ENCODE measurements at places on chromosomes 16 and 17.

GRCh38 chr17:74431568-74432423 lies at the start of gene GPRC5C:
Gene GPRC5C (plus strand): TSS chr17:74432088. CDS start chr17:74439777, 7,689 bp downstream.
- H3K27me3 ChIP-seq, result no peaks in the 10 kb centered on the region
- H3K36me3 ChIP-seq, result no peaks in the 10 kb centered on the region
- H3K4me3 ChIP-seq, result no peak within 1 kb of the TSS
- no peak for DNase-seq

DNA sequence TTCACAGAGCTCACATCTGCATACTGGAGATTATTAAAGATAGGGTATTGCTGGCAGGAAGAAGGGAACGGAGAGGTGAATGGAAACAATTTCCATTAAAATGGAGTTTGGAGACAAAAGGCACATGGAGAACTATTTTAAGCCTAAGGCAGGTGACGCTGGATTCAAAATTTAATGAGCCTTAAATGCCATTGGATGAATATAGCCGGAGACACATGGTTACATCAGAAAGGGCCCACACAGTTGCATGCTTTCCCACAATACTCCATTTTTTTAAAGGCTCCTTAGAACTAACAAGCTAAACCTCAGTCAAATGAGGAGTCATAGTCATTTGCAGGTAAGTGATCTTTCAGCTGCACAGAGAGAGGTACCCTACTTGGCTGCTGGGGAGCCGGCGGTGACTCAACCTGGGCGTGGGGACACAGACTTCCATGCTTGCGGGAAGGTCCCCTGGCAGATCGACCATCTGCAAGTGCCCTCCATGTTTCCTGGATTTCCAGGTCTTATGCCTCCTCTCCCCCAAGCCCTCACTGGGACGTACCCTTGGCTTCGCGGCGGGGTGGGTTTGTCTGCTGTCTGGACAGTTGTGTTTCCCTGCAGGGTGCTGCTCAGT lies 259.2 kb downstream of the CBLN1 start:
- no peaks in the 10 kb centered on the region for H3K27me3 ChIP-seq
- H3K27ac ChIP-seq, result no peak overlapping the region
- H3K36me3 ChIP-seq, result no peaks in the 10 kb centered on the region
- H3K4me3 ChIP-seq, result no peak overlapping the region
- H3K4me1 ChIP-seq, result no peaks in the 10 kb centered on the region

DNA sequence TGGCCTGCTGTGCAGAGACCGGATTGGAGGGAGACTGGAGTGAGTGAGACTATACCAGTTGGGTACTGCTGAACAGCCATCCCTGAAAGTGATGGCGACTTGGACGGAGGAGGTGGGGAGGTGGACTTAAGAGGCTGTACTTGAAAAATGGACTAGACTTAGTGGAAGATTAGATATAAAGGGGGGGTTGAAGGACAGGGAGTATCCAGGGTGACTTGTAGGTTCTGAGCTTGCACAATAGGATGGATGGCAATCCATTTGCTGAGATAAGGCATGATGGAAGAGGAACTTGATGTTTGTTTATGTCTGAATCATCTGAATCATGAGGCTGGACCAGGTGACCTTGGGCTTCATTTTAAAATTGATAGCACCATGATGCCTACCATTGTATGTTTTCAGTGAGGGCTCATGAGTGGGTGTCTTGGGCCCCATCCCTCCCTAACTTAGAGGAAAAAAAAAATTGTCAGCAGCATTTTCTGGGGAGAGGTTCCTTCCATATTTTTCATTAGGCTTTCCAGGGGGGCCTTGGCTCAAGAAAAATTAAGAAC lies 41.2 kb downstream of the PRKCA start:
- H3K27ac ChIP-seq, result no peak overlapping the region
- no peaks in the 10 kb centered on the region for H3K36me3 ChIP-seq
- no peak for DNase-seq
- H3K27me3 ChIP-seq, result no peaks in the 10 kb centered on the region
- H3K4me1 ChIP-seq, result no peaks in the 10 kb centered on the region

DNA sequence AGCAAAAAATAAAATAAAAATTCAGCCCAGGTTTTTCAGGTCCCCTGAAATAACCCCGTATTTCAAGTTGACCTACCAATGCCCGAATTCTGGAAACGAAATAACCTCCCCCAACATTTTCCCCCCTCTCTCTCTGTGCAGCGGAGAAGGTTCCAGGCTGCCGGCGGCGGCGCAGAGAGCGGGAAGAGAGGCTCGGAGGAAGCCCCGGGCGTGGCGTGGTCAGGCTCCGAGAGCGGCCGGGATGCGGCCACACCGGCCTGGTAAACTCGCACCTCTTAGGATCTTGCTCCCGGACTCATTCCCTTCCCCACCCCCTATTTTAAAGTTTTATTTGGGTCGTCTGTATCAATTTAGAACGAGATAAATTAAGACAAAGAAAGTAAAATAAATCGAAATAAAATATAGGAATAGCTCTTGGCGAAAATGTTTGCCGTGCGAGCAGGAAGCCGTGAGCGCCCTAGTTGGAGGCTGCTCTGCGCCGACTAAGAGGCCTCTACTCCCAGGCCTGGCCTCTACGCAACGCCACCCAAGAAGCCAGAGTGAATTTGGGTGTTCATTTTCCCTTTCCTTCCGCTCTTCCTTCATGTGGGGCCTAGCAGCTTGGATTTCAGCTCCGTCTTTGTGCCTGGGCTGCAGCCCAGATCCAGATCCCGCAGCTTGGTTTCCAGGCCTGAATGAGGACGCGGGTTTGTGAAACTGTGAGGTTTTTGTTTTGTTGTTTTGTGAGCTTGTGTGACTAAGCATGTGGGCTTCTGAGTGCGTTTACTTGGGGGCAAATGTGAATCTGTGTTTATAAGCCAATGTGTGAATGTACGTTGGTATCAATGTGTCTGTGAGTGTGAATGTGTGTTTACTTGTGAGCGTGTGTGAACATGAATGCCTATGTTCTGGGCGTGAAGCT lies 1.5 kb upstream of the HOXB6 start:
- H3K27ac ChIP-seq, result no peak overlapping the region
- no peak overlapping the region for H3K4me3 ChIP-seq
- DNase-seq, result no peak

DNA sequence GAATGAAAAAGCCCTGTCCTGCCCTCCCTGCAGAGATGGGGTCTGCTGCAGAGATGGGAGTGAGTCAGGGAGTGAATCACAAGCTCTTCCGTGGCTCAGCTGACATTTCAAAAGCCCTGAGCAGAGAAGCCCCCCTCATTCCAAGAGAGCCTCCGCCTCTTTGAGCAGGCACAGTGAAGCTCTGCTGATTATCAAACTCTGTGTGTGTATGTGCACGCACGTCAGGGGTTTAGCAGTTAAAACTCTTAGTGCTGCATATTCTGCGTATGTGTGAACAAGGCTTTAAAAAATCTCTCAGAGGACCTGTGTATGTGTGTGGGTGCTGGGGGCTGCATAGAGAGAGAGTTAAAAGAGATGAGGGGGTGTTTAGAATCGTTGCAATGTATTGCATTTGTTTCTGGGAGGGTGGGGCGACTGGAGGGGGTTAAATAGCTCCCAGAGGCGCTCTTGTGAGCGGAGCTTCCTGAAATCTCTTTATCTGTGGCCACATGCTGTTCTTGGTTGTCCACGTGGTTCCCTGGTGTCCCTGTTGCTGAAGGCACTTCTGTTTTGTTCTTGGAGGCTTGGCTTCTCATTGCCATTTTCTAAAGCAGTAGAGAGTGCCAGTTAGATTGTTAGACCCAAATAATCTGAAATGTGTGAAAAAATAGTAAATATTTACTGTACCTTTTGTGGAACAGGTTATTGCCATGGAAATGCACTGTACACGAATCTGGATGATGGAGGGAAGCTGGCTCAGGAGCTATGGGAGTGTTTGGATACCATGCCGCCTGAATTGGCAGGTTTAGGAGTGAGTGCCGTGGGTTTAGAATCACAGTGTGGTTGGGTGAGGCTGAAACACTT lies 116.6 kb downstream of the PRKCB start:
- no peaks in the 10 kb centered on the region for H3K4me1 ChIP-seq
- H3K27me3 ChIP-seq, result no peaks in the 10 kb centered on the region

DNA sequence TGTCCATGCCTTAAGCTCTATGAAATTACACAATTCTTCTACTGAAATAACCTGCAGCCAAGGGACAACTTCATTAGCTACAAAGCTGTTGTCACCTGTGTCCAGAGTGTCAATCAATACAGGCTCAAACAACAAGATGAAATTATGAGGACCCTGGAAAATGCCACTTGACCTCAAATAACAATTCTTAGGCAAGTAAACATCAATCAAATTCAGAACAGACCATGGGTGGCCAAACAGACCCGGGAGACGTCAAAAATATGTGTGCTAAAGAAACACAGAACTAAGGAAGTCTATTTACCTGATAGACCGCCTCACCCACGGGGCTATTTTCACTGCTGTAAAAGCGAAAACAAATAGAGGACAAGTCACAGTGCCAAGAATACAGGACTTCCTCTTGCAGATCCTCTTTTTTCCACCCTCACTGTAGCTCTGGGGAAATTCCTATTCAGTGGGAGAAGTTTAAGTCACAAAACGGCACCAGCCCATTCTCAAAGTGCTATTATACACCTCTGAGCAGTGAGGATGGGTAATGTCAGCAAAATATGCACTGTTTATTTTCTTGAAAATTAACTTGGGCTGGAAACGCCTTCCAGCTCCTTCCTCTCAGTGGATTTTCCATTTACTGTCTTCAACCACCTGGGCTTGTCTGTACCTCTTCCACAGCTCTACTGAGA lies 2.7 kb downstream of the LITAF start:
- H3K4me3 ChIP-seq, result peak overlapping the region; percentile 4
- peaks cover 33% of the 10 kb centered on the region for H3K4me1 ChIP-seq
- H3K27ac ChIP-seq, result no peak overlapping the region
- H3K27me3 ChIP-seq, result no peaks in the 10 kb centered on the region
- no peaks in the 10 kb centered on the region for H3K36me3 ChIP-seq
- no peak for DNase-seq

DNA sequence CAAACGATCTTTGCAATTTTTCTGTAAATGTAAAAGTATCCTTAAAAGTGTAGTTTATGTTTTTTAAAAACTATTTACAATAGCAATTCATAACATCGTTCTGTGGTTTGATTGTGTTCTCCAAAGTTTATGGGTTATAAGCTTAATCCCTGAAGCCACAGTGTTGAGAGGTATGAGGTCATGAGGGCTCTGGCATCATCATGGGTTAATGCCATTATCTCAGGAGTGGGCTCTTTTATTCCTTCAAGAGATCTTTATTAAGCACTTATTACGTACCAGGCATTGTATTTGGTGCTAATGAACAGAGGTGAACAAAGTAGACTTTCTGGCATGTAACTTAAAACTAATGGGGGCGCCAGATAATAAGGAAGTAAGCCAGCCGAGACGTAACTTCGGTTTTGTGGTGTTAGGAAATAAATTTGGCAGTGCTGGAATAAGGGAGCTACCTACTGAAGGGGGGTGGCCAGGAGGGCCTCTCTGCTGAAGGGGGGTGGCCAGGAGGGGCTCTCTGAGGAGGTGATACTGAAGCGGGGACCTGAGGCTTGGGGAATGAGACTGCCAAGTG lies 158.1 kb downstream of the VPS53 start:
- no peak overlapping the region for H3K27ac ChIP-seq
- DNase-seq, result no peak
- no peak overlapping the region for H3K4me3 ChIP-seq
- H3K27me3 ChIP-seq, result no peaks in the 10 kb centered on the region
- H3K4me1 ChIP-seq, result no peaks in the 10 kb centered on the region
- H3K36me3 ChIP-seq, result no peaks in the 10 kb centered on the region

DNA sequence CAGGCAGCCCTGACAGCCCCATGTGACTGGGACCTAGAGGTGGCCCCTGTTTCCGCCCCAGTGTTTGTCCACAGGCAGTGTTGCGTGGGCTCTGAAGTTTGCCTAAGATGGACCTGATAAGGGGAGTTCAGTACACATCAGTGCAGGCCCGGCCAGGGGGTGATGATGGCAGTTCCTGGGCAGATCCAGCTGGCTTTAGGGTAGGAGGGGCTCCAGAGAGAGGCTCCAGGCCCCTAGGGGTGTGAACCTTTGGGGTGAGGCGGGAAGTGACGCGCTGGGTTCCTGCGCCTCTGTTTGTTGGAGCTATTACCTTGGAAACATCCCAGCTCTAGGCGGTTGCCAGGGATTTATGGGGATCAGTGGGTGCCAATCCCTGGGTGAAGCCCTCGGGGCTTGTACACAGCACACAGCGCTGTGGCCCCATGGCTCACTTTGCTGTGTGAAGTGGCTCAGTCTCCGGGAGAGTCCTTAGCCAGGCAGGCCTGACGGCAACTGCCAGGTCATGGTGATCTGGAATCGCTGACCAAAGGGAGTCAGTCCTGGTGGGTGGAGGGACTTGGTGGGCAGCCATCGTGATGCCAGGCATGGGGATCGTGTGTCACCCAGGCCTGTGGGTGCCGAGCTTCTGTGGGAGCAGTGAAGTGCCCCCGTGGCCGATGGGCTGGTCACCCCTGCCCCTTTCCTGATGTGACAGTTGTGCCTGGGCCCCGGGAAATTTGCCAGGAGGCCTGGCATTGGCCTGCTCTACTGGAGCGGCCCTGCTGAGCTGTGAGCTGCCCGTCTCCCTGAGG lies 146.1 kb downstream of the SEC14L1 start:
- H3K27me3 ChIP-seq, result no peaks in the 10 kb centered on the region
- H3K27ac ChIP-seq, result no peak overlapping the region
- no peaks in the 10 kb centered on the region for H3K4me1 ChIP-seq
- H3K36me3 ChIP-seq, result no peaks in the 10 kb centered on the region
- no peak overlapping the region for H3K4me3 ChIP-seq
- no peak for DNase-seq

- H3K27ac ChIP-seq, result no peak overlapping the region
- no peak overlapping the region for H3K4me3 ChIP-seq
- H3K27me3 ChIP-seq, result no peaks in the 10 kb centered on the region
Measured at GRCh38 chr17:14926526-14927122, 338.5 kb downstream of the PMP22 start.

DNA sequence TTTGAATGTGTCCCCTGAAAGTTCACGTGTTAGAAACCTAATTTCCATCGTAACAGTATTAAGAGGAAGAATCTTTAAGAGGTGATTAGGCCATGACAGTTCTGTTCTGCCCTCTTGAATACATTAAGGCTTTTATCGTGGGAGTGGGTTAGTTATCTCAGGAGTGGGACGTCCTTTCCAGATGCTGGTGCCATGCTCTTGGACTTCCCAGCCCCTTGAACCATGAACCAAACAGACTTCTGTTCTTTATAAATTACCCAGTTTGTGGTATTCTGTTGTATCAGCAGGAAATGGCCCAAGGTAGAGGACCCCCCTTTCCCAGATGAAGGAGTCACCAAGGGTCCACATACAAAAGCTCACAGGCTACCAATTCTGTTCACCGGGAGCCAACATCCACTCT lies 10.1 kb downstream of the GTF3C1 start:
- no peaks in the 10 kb centered on the region for H3K4me1 ChIP-seq
- no peak overlapping the region for H3K4me3 ChIP-seq
- no peak for DNase-seq
- peaks cover 21% of the 10 kb centered on the region for H3K36me3 ChIP-seq
- no peak overlapping the region for H3K27ac ChIP-seq

- DNase-seq, result no peak
- no peak overlapping the region for H3K4me3 ChIP-seq
Measured at GRCh38 chr17:57400648-57401047, 144.3 kb downstream of the MSI2 start.

DNA sequence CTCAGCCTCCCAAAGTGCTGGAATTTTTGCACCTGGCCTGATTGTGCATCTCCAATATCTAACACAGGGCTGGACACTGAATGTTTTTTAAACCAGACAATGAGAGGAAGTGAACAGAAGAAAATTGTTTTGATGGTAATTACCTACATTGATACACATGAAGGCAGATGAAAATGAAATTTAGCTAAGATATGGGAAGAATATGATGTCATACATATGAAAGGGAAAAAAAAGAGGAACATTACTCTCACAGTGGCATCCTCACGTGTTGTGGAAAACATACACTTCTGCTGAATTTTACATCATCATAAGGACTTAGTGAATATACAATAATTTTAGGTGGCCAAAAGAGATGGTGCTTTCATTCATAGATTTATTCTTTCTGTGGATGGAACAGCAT lies 111.7 kb downstream of the SYCE1L start:
- no peaks in the 10 kb centered on the region for H3K27me3 ChIP-seq
- H3K4me3 ChIP-seq, result no peak overlapping the region
